Mesenchymal stem cell (in vitro differentiated cells and primary cell): ENCODE measurements at places on chromosomes 6 and 20.

DNA sequence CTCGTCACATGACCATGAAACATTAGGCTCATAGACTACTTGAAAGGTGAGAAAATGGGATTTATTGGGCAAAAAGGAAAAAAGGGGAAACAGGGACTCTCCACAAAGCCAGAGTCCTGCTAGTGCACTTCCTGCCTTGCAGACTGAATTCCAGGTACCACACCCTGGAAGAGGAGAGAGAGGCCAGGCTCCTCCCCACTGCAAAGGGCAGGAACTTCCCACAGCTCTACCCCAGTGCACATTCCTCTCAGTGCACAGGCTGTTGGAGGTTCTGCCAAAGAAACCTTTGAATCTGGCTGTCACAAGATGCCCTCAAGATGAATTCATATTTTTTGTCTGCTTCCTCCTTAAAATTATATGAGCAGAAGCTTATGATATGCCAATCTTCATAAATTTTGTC lies 920.4 kb upstream of the GJE1 start:
- no peak for DNase-seq

DNA sequence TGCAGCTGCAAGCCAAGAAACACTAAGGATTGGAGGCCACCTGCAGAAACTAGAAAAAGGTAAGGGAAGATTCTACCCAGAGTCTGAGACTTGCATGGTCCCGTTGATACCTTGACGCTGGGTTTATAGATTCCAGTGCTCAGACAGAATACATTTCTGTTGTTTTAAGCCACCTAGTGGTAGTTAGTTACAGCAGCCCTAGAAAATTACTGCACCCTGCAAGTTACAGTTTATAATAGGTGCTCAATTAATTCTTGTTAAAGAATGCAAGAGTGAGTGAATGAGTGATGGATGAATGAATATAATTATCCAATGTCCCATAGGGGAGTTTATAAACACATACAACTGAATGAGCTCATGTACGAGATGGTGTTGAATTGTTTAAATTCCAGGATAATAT lies 453.1 kb upstream of the SLC35B3 start:
- no peak for DNase-seq

GRCh38 chr6:136445063-136445462 lies 105.2 kb downstream of the MAP7 start:
- DNase-seq, result no peak

DNA sequence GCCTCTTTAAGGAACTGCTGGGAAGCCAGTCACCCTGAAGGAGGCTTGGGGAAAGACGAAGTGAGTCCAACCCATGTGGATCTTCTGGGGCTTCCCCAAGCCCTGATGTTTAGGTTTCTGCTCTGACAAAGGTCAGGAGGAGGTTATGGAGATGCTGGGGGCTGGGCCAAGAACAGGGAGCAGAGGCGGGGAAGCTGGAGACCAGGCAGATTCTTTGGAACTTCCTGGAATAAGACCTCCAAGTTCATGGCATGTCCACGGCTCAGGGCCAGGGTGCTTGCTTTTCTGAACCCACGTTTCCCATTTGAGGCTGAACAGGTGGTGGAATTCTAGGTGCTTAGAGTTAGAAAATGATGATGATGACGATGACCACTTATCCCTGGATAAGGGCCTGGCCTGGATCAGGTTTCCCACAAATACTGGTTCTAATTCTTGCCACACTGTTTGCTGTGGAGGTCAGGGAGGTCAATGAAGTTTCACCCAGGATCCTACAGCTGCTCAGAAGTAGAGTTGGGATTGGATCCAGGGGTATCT lies 30.0 kb upstream of the TGM2 start:
- DNase-seq, result no peak

DNA sequence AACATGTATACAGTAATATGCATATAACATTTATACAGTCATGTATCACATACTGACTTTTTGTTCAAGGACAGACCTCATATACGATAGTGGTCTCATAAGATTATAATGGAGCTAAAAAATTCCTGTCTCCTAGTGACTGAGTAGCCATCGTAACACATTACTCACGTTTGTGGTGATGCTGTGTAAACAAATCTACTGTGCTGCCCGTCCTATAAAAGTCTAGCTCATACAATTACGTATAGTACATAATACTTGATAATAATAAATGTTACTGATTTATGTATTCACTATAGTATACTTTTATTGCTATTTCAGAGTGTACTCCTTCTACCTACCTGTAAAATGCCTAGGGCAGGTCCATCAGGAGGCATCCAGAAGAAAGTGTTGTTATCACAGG lies 17.4 kb downstream of the SERAC1 start:
- DNase-seq, result peak; percentile 86

DNA sequence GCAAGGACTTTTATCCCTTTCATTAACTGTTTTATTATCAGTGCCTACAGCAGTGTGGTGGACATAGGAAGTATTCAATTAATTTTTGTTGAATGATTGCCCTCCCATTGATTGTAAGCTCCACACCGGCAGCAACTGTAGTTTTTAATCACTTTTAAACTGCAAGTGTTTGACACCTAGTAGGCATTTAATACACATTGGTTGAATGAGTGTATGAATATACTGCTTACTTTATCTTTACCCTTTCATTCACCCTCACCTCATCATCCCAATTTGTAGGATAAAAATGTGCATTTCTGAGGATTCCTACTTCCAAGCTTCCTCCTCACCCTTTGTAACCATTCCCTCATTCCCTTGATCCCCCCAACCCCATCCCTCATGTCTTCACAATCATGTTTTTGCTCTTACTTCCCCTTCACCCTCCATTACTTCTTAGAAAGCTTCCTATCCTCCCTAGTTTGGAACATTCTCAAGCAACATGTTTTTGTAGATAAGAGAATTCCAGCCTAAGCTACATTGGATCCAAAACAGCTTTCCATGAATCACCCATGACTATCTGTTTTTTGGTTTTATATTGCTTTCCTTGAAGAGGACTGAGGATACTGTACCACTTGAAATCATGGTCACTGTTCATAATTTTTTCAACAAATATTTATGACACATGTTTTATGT lies 955 bp upstream of the SLC26A8 start:
- DNase-seq, result peak; percentile 37

DNA sequence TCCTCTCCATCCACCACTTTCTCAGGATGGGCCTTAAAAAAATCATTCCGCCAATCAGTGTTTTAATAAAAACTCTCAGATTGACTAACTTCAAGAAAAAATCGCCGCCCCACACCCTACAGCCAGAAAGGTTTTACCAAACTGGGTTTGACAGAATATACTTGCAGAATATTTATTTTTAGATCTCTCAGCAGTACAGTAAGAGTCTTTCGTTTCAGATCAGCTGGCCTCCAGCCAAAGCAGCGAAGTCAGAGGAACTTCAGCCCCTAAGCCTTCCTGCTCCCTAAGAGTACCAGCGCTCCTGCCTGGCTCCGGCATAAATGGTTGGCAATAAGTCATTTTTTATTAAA lies 24.7 kb downstream of the TBC1D7 start:
- peak; percentile 87 for DNase-seq

- no peak for DNase-seq
Observed at GRCh38 chr6:95120984-95121383, 456.4 kb upstream of the MANEA start.

DNA sequence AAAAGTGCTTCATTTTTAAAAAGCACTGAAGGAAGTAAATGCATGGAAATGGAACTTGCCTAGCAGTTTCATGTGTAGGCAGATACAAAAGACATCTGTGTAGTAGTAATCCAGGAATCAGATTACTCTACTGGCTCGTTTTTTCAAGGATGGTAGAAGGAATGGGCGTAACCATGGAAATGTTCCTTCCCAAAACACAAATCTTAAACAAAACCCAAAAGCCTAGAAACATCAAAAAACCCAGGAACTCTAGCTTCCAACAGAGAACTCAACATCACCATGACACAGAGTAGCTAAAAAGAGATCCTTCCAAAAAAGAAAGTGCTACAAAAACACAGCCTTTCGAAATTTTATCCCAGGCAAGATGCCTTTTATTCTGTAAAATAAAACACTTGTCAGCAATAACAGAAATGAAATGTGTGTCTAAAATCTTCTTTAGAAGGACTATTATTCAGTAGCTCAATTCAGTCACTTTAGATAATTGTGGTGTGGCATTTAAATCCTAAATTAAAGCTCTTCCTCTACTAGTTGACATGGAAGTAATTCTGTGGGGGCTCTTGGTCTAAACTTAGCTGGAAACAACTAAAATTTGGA lies 81.7 kb downstream of the FAM217A start:
- DNase-seq, result peak; percentile 63

GRCh38 chr6:40378071-40378724 lies 209.0 kb downstream of the LRFN2 start:
- no peak for DNase-seq

DNA sequence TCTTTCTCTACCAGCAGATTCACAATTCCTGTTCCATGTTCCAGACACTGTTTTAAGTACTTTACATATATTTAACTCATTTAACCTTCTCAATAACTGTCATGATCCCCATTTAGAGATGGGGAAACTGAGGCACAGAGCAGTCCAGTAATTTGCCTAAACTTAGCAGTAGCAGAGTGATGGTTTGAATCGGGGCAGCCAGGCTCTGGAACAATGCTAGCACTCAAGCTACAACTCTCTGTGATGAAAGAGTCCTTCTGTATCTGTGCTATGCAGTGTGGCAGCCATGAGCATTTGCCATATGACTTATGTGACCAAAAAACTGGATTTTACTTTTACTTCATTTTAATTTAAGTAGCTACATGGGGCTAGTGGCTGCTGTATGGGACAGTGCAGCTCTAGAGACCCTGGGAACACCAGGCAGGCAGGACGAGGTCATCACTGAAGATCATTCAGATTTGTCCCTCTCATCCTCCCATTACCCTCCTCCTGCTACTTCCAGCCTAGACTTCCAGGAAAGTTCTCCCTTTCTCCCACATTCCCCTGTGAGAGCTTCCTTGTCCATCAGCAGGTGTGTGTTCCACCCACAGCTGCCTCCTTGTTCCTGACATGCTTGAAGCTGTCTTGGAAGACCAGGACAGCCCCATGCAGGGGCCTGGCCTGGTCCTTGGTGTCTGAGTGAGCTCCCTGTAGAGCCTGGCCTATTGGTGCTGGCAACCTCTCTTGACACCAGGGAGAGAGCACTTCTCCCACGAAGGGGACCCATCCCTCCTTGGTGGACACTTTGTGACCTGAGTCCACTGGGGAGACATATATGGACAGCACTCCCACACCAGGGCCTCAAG lies 157.0 kb downstream of the MRPL14 start:
- no peak for DNase-seq

- DNase-seq, result no peak
Observed at GRCh38 chr20:11728937-11729336, 188.8 kb upstream of the BTBD3 start.

DNA sequence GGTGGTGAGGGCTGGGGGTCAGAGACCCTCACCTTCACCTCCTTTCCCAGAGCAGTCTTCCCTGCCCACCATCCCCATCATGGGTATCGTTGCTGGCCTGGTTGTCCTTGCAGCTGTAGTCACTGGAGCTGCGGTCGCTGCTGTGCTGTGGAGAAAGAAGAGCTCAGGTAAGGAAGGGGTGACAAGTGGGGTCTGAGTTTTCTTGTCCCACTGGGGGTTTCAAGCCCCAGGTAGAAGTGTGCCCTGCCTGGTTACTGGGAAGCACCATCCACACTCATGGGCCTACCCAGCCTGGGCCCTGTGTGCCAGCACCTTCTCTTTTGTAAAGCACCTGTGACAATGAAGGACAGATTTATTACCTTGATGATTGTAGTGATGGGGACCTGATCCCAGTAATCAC lies 2.1 kb downstream of the HLA-G start:
- DNase-seq, result no peak

DNA sequence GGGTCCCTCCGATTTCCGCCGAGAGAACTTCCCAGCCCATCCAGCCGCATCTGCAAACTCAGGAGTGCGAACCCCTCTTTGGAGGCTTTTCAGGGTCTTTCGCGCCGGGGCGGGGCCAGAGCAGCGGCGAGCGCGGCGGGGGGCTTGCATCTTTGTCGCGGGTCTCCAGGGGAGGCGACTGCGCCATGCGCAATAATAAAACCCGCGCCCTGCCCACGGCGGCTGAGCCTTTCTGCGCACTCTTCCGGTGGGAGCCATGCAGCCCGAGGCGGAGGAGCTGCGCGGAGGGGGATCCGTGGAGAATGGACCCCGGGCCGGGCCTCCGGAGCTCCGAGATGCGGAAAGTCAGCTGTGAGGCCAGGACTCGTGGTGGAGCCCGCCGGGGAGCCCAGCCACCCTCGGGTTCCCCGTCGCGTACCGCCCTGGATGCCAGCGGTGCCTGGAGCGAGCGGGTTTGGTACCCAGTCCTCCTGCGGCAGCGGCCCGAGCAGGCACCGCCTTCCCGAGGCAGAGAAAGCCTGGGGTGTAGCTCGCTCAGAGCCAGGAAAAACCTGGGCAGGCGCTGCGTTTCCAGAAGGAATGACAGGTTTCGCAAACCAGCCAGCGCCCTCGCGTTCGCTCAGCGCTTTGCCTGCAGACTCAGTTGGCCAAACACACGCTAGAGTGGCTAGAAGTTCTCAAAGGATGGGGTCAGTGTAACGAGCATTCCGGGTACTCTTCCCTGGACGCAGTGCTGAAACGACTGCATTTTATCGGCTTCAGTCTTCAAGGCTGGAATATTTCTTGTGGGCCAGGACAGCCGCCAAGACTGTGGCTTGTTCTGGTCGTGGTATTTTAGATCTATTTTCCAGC lies 1.2 kb downstream of the AKAP12 start:
- DNase-seq, result peak; percentile 82

GRCh38 chr20:53599378-53599777 lies 5.7 kb upstream of the ZNF217 start:
- no peak for DNase-seq
